ENCODE measurements at places on chromosomes 4 and X.

DNA sequence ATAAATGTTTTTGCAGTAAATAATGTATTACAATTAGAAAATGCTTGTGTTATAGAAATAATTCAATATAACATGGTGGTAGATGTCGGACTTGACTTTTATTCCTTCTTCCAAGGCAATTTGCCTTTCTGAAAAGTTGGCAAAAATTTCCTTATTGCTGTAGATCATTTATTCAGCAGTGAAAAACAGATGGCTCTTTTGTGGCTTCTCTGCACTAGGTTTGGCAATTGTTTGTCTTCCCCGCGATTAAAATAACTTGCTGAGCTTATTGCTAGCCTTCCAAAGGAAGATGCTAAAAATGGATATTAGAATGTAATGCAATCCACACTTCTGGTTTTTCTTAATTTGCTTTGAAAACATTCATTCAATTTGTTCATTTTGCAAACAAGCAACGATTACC lies 1977.9 kb upstream of the ADGRL3 start:
- no peak for DNase-seq

- DNase-seq: no peak
These were observed 174.0 kb downstream of the NPFFR2 start for GRCh38 chr4:72205831-72206230.

DNA sequence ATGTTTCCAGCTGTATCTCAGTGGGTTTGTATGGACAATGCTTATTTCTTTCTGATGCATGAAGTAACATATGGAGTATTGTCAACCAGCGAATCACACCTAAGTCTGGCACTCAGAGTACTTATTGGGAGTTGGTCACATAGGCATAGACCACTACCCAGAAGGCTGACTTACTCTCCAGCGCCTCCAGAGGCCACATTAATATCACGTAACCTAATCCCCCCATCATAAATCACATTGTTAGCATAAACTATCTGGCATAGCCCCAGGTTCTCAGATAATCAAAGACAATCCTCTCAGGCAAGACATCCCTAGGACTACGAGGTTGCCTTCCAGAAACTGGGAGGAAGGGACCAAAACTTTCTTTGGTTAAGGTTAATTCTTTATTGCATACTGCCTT lies 560.5 kb upstream of the PABPC4L start:
- DNase-seq: no peak

GRCh38 chr4:146428298-146428697 lies 93.4 kb downstream of the SLC10A7 start:
- no peak for DNase-seq

DNA sequence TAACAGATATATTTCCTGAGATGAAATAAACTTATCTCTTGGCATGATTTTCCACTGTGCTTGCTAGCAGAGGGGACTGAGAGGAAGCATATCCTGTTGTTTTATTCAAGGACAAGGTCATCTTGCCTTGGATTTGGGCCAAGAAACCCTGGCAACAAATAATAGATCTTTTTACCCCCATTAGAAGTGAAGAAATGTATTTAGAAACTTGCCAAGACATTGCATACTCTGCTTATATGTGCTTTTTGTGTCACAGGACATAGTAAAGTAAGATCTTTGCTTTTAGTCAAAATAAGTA lies 170.2 kb downstream of the RAPGEF2 start:
- no peak for DNase-seq

- peak; percentile 86 for DNase-seq
These were observed 537 bp downstream of the RBM10 start for GRCh38 chrX:47145395-47146120.

- no peak for DNase-seq
These were observed 6.5 kb downstream of the TMEM150C start for GRCh38 chr4:82555276-82555675.

DNA sequence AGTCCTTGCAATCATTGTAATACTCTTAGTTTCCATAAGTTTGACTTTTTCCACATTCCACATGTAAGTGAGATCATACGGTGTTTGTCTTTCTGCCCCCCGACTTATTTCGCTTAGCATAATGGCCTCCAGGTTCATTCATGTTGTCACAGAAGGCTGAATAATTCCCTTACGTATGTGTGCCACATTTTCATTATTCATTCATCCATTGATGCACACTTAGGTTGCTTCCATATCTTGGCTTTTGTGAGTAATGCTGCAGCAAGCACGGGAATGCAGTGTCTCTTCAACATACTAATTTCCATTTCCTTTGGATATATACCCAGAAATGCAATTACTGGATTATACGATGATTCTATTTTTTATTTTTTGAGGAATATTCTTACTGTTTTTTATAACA lies 22.0 kb upstream of the VEGFC start:
- DNase-seq: no peak

DNA sequence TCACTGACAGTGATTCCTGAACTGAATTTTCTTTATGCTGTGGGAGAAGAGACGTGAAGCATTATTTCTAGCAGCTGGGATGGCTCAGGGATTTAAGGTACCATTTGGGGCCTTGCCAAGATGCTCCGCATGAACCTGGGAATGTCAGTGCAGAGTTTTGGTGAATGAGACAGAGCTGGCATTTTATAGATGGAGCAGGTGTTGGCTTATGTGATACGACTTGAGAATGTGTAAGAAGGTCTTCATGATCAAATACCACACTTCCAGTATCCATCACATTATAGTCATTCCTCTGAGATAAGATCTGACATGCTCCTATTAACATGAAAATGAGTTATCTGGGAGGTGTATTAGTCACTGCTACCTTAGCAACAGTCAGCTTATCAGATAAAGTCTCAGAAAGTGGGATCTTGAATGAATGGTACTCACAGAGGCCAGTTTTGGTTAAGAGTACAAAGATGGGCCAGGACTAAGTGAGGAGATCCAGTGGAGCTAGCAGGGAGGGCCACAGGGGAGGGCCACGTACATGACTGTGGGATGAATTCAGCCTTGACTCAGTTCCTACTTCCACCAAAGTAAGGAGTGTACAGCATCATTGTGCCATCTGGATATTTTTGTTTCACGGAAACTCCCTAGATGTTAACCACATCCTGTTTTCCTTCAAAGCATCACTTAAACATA lies 116.7 kb downstream of the SPCS3 start:
- no peak for DNase-seq

DNA sequence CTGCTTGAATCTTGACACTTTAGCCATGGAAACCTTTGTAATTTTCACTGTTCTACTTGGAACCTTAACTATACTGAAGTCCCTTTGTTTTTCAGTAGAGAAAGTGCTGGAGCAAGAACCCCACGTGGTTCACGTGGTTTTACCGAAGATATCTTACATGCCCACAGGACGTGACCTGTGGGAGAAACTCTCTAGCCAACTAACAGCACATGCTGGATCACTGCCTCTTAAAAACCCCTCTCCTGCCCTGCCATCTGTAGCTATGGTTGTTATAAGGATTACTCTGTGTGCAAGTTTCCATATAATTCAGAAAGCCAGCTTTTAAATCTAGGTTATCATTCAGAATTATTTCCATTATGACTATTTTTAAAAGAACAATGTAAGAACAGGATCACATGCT lies 30.2 kb downstream of the SPANXD start:
- no peak for DNase-seq

GRCh38 chr4:1328267-1329155 lies 18.5 kb upstream of the UVSSA start:
- no peak for DNase-seq

DNA sequence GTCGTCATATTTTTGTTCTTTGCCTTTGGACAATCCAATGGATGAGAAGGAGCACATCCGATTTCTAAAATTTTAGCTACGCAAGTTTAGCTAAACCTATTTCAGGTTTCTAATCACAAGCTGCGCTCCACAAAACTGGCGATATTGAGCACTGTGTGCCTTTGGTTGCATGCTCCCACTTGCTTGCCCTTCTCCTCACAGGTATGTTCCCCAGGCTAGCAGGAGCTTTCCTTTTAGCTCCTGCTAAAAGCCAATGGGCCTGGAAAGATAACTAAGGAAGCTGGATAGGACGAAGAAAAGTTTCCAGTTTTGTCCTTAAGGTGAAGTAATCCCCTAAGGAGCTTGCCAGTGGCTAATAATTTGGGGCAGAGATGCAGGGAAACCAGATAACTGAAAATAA lies 975.2 kb downstream of the FSTL5 start:
- DNase-seq: no peak

DNA sequence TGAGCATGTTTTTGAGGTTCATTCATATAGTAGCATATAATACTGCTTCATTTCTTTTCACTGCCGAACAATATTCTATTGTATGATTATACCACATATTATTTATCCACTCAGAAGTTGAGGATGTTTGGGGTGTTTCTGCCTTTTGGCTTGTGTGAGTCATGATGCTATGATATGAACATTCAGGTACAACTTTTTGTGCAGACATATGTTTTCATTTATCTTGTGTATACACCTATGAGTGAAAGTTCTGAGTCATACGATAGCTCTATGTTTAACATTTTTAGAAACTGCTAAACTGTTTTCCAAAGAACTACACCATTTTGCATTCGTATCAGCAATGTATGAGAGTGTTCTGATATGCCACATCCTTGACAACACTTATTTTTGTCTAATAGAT lies 57.7 kb downstream of the SHROOM4 start:
- no peak for DNase-seq

DNA sequence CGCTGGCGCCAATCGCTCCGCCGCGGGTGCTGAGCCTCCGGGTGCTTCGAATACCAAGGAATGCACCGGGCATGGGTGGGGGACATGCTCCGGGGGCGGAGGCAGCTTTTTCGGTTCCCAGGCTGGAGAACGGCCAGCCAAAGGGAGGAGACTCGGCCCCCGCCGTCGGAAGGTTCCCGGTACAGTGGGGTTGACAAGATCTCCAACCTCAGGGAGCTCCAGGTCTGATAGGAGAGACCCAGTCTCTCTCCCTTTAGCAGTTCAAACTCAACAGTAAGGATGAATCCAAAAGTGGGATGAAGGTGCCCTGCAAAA lies 29.1 kb upstream of the BCORL1 start:
- DNase-seq: no peak

DNA sequence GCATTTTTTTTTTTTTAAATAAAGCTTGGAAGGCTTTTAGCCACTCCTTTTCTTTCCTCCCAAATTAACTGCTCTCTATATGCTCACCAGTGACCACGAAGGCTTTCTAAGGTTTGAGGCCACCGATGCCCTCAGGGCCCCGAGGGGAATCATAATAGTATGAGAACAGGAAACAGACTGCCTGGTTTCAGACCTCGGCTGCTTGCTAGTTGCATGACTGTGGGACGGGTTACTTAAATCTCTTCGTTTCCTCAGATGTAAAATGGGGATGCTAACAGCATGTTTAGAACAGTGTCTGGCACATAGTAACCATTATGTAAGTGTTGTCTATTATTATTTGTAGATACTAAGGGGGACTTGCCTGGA lies 3.6 kb downstream of the LINC00632 start:
- DNase-seq: no peak

DNA sequence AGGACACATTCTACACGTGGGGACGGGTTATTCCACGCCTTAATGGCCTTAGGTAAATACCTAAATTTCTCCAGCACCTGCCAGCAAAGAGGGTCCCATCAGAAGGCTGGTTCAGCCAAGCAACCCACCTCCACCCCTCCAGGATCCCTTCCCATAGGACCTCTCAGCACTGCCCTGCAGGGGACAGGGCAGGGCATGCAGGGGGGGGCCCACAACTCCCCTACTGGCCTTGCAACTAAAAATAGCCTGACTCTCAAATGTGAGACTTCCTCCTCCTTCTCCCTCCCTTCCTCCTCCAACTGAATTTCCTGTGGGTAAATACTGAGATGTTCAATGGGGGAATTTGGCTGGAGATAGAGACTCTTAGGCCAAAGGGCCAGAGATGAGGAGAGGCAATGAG lies 6.3 kb downstream of the LAS1L start:
- DNase-seq: no peak

DNA sequence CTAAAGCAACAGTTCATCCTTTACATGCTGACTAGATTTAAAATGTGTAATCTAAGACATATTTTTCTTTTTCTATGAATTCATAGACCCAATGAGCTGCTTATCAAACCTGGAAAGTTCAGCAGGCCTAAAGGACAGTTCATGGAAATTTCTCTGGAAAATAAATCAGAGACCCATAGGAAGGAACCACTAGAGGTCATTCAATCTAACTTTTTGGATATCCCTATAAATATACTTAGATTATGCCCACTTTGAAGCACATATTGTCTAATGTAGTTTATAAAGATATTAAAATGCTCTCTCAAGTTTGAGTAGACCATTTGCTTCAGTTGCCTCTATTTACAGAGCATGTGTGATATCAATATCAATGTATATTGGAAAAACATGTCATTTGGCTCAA lies 473.0 kb downstream of the FAT4 start:
- no peak for DNase-seq

GRCh38 chrX:39536211-39536610 lies 561.5 kb downstream of the BCOR start:
- DNase-seq: no peak

DNA sequence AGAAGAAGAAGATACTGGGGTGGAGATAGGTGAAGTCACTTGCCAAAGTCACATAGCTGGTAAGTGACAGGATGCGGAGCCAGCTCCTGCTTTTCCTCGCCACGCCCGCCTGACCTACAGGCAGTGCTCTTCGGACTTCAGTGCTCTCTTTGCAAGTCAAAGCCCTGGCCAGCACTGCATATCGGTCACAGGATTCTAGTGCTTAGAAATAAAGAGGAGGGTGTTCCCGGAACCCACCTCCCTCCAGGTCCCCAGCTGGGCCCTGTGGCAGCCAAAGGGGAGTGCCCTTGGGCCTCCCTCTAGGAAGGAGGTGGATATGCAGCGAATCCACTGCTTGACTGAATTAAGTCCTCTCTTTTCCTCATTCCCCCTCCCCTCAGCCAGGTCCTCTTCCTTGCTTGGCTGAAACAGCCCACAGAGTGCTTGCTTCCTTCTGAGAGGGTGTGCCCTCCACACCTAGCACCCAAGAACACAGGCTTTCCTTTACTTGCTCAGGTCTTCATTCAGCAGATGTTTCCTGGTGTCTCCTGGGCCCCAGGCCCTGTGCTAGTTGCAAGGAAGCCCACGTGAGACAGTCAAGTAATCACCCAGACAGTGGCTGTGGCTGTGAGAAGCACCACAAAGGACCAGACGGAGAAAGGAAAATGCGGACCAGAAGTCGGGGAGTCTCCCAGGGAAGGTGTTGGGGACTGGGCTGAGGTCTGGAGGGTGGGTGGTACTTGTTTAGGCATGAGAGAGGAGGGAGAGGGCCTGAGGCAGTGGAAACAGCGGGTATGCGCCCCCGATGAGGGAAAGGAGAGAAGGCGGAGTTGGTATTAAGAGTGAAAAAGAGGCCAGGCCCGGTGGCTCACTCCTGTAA lies 14.0 kb upstream of the HMGB3 start:
- DNase-seq: no peak

DNA sequence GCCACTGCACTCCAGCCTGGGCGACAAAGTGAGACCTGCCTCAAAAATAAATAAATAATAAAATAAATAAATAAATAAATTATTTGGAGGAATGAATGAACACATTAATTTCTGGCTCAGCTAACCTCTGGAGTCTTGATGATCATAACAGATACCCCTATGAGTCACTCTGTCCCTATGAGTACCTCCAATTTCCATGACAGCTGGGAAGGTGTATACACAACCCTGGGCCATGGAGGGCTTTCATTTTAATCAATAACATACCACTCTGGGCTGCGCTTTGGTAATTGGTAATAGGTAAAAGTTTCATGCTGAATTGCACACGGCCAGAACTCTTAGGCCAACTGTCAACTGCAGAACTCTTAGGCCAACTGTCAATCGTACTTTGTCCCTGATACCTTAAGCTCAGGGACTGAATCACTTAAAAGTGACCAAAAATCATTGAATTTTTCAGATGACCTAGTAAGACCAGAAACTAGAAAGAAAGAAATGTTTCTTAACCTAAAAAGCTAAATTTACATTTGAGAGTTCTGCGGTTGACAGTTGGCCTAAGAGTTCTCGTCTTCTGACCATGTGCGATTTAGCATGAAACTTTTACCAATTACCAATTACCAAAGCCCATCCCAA lies 112.4 kb downstream of the ATP11C start:
- DNase-seq: no peak

Data from NCI-H2227 treated with DMSO at 0.1 percent for 48 hours (cell line).